Frontal cortex (tissue), 4 donors: ENCODE measurements at places on chromosomes 3 and 15.

DNA sequence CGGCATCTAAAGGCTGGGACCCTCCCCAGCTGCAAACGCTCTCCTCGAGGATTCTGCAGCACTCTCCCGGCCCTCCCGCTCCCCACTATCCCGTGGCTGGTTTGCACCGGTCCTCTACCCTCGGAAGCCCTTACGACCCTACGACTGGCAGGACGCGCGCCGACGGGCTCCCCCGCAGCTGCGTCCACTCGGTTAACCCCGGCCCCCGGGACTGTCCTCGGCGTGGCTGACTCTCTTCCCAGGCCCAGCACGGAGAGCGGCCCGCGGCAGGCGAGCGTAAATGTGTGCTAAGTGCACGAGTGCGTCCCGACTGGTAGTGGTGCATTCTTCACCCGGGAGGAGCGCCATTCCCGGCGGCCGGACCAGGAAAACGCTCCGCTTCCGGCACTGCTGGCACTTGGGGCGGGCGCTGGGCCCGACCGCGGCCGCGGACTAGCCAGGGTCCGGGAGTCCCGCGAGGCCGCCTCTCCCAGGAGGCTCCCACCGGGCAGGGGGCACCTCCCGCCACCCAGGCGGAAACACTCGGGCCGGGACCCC lies 508 bp downstream of the GORASP1 start:
- DNase-seq: peak; percentile 71

GRCh38 chr15:36757189-36757814 lies 177.9 kb downstream of the CDIN1 start:
- DNase-seq: no peak

GRCh38 chr3:172285844-172286243 lies 162.4 kb downstream of the GHSR start:
- DNase-seq: no peak

DNA sequence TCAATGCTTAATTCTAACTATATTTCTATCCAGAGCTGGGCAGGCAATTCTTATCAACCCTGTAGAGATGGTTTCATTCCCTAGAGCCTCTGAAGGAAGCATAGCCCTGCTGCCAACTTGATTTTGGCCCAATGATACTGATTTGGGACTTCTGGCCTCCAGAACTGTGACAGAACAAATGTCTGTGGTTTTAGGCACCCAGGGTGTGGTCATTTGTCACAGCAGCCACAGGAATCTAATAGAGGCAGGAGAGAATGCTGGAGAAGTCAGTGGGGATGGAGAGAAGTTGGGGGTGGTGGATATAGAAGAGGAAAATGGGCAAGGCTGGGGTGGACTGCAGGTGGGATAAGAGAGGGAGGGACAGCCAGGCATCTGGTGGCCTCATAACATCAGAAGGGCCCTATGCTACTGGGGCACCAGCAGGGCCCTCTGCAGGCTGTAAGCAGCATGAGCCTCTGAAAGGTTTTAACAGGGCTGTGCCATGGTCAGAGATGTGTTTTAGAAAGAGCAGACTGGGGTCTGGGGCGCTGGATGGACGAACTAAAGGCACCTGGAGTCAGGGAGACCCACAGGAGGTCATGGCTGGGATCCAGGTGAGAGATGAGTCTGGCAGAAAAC lies 19.8 kb downstream of the MRPS11 start:
- DNase-seq: no peak

- DNase-seq: no peak
Observed at GRCh38 chr3:23052208-23052607, 150.9 kb upstream of the UBE2E2 start.

- DNase-seq: no peak
Observed at GRCh38 chr3:149716984-149717383, 35.3 kb downstream of the COMMD2 start.

DNA sequence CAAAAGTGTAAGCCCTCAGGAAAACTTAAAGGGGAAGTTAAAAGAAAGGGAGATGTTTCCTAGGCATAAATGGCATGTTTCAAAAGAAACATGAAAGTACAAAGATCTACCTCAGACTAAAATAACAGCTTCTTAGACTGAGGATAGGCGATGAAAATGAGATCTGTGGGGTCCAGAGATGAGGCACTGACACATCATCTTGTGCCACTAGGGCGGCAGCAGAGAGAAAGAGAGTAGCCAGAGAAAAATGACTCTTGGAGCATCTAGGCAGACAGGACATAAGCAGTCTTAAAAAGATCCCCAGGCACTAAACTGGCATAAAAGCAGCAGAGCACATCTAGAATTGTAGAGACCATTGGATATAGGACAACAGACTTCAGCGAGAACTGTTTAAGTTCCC lies 42.5 kb upstream of the RFX7 start:
- DNase-seq: no peak

- DNase-seq: no peak
Observed at GRCh38 chr3:69893274-69893673, 106.3 kb upstream of the SAMMSON start.
